Activated T-helper 17 cell treated with anti-CD3 and anti-CD28 coated beads, Interleukin-2, amount 50 U/mL, for 72 hours (primary cell): ENCODE measurements at places on chromosomes 2 and 18. TPM values are rescaled to one million over a fixed set of nuclear protein-coding genes. Genes with fewer than 3 reads are reported as not detected.

- no peak for ATAC-seq
These were observed 72.9 kb downstream of the PTRHD1 start for GRCh38 chr2:24720310-24720709.

- ATAC-seq, result no peak
These were observed 9.4 kb upstream of the CXCR4 start for GRCh38 chr2:136127356-136127755.

GRCh38 chr2:56522605-56523089 lies 338.9 kb downstream of the CCDC85A start:
- ATAC-seq, result no peak

DNA sequence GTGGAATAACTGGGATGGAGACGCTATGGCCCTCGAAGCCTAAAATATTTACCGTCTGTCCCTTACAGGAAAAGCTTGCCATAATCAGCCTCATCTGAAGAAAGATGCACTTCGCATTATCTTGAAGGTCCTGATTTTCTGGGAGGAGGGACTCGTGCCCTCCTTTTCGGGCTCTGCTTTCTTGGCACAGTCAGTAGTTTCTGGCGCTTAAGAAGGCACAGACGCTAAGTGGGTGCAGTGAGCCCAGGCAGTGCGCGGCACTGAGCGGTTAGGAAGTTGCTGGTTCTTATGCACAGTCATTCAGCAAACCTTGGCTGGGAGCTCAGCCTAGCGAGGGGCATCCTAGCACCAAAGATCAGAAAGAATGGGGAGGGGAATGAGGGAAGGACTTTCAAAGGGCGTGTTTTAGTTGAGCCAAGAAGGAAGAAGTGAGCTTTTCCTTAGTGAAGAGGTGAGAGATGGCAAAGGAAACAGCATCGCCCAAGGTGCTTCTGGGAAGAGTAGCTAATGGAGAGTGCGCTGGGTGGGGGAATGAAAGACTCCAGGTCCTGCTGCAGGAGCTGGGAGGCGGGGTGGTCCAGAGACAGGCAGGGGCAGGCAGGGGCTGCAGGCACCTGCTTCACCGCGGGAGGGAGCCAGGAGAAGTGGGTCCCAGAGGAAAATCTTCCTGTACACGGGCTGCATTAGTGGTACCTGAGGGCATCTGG lies 64.1 kb downstream of the ZCCHC2 start:
- ATAC-seq, result no peak

ARHGAP15 gene
- 93.3 TPM for total RNA-seq

BCL2 gene
- 95.4 TPM for total RNA-seq

- no peak for ATAC-seq
These were observed 40.2 kb upstream of the ZNF521 start for GRCh38 chr18:25392192-25392591.

HS6ST1 gene
- total RNA-seq, result 3.8 TPM

DNA sequence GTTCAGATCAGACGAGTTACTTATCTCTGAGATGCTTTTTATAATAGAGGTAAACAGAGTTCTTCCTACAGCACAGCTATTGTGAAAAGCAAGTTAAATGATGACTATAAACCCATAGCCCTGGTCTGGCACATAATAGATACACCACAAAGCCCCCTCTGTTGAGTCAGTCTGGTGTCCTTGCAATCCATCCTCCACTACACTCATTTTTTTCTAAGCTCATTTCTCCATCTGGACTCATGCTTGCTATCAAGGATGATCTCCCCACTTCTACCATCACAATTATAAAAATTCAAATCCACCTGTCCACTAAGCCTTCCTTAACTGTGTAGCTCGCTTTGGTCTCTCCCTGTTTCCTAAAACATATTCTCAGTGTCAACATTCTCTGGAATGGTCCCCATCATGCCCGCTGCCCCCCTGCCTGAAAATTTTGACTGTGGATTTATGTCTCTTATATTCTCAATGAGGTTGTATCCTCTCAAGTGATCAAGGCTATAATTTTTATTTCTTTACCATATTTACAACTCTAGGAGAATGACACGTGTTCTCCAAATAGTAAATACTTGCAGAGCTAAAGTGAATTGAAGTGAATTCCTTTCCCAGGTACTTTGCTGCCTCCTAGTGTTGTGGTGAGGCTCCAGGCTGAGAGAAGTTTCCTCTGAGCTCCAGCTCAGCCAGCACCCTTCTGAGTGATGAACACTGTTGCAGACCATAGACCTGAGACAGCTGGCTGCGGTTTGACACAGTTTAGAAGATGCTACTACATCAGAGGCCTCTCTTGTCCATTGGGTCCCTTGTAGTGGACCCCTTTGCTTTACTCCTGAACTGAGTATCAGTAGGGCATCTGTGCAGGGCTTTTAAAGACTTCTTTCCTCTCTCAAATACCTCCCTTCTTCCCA lies 108.7 kb downstream of the DPP10 start:
- ATAC-seq, result peak; percentile 26

DSC3 gene
- not detected for total RNA-seq

- ATAC-seq, result no peak
These were observed 86.4 kb downstream of the ARL4C start for GRCh38 chr2:234410526-234410925.

- ATAC-seq, result peak; percentile 89
These were observed 26.5 kb upstream of the IGFBP2 start for GRCh38 chr2:216606551-216607276.

DNA sequence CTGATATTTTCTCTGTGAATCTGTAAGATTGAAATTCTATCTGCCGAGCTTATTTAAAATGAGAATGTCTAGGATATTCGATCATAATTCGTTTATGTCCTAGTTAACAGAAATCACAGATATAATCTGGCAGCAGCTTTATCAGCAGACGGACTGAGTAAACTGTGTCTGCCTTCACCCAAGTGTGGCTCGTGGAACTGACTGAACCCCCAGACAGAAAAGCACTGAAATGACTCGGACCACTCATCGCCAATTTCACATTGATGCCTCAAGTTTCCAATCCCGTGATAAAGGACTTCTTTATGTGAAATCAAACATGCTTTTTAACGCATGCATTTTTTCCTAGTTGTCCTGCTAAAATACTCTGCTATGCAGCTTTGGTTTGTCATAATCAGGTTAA lies 15.9 kb downstream of the TNFRSF11A start:
- no peak for ATAC-seq

MOCOS gene
- 0.19 TPM for total RNA-seq

DNA sequence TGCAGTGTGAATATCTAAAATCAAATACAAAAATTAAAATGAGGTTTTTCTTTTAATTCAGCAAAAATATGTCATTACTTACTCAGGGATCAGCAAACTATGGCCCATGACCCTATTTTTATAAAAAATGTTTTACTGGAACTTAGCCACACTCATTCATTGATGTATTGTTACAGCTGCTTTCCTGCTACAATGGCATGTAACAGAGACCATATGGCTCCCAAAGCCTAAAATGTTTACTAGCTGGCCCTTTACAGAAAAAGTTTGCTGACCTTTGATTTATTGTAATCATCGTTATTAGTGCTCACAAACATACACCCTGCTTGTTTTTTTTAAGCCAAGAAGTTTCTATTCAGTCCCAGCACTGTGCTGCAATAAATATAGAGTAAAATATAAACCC lies 120.3 kb downstream of the PLA2R1 start:
- ATAC-seq, result no peak

DNA sequence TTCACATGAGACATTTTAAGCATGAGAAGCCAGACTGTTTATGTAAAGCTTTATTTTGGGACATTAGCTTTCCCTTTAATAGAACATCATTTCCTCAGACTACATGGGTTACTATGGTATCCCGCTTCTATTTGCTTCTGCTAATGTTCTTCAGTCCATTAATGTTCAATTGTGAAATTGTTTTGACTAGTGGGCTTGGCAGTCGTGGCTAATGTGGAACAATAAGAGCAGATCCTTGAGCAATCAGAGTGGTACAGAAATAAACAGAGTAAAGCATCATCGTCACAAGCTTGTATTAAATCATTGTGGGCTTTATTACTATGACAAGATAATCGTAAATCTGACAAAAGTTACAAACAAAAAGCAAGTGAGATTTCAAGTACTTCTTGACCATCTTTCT lies 60.2 kb downstream of the PDE1A start:
- ATAC-seq, result no peak

DNA sequence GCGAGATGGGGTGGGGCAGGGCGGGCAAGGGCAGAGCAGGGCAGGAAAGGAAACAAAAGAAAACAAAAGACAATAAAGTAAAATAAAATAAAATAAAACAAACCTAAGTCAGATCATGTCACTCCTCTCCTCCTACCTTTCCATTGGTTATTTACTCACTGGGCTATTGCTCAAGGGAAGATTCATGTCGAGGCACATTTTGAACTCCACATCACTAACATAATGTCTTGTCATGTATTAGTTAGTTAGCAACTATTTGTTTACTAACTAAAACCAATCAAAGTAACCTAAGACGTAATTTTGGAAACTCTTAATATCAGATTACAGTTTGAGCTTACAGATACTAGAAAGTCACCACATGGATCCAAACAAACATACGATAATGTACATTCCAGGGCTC lies 2.2 kb downstream of the C1D start:
- ATAC-seq, result no peak

FSIP2 gene
- 0.30 TPM for total RNA-seq

DNA sequence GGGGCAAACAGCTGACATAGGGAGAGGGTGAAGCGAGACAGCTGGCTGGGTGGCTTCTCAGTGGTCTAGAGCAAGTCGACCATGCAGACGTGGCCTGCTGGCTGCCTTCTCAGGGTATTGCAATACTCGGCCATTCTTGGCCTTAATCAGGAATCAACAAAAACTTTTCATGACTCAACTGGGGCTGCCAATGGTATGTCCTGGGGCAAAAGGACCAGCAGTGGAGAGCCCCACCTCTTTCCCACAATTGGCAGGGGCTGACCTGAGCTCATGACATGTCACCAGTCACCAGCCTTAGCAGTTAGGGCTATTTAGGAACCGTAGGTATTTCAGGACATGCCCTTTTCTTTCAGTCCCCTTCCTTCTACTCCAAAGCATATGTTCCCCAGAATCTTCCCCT lies 19.1 kb downstream of the PLA2R1 start:
- no peak for ATAC-seq

DNA sequence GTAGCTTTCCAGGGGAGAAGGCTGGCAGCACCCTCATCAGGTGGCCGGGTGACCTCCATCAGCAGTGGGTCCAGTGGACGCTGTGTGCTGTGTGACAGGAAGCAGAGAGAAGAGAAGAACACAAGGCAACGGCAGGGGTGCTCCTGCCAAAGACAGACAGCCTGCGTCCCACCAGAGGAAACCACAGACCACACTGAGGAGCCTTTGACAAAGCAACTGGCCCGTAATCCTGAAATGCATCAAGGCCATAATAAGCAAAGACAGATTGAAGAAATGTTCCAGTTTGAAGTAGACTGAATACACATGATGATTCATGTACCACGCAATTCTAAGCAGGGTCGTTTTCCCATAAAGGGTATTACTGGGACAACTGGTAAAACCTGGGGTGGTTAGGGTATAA lies 172.4 kb downstream of the FBXO15 start:
- peak; percentile 23 for ATAC-seq

DNA sequence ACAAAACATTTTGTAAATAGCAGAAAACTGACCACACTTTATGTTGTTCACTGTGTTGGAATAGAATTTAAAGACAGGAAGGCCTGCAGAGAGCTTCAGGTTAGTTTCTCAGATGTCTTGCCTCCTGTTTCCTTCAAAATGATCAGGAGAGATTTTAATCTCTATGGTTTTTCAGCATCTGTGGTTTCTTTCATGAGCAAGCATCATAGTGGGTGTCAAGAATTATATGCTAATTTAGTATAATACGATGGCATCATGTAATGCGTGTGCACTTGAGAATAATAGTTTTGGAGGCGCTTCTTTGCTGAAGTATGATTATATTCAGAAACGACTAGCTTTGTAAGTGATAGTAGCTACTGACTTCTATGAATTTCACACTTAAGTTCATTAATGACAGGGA lies 149.9 kb downstream of the PLCL1 start:
- peak; percentile 22 for ATAC-seq

SFT2D3 gene
- 2.9 TPM for total RNA-seq

GRCh38 chr2:46377666-46378560 lies 80.7 kb downstream of the EPAS1 start:
- no peak for ATAC-seq

AQP12B gene
- not detected for total RNA-seq

OXER1 gene
- 0.13 TPM for total RNA-seq

DNA sequence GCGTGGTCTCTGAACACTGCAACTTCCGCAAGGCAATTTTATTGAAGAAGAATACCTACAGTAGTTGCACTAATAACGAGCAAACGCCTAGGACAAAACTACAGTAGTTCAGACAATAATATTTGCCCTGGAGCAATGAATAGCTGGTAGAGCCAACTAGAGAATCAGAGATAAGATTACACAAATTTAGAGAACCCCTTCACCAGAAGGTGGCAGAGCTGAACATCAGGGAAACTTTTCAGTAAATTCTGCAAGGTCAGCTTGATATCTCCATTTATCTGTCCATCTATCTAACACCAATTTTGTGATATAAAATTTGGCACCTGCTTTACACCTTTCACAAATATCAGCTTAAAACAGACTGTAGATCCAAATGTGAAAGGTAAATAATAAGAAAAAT lies 43.8 kb downstream of the CDH19 start:
- ATAC-seq, result no peak

GRCh38 chr2:239330836-239331235 lies 70.0 kb downstream of the HDAC4 start:
- ATAC-seq, result no peak

GNLY gene
- total RNA-seq, result 10.6 TPM

ZSWIM2 gene
- not detected for total RNA-seq

GRCh38 chr2:127201452-127201851 lies 18.6 kb downstream of the CYP27C1 start:
- ATAC-seq, result no peak

DNA sequence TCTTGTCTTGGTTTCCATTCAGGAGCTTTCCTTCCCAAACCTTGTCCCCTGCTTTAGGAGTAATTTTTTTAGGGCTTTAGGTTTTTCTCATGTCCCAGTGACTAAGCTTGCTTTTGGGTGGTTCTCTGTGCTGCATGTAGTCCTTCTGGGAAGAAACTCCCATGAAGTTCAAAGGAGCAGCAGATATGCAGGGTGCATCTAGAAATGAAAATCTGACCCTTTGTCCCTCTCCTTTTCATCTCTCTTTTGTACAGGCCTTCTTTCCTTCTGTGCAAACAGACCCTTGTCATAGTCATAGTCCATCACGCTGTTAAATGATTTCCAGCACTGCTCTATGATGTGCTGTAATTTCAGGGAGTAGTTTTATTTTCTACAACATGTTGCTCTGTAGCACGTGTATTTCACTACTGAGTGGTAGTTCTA lies 20.4 kb downstream of the FMNL2 start:
- no peak for ATAC-seq

SNRPD1 gene
- 69.2 TPM for total RNA-seq

WIPF1 gene
- total RNA-seq, result 334 TPM

GRCh38 chr2:196226058-196226706 lies 54.8 kb upstream of the STK17B start:
- no peak for ATAC-seq

DNA sequence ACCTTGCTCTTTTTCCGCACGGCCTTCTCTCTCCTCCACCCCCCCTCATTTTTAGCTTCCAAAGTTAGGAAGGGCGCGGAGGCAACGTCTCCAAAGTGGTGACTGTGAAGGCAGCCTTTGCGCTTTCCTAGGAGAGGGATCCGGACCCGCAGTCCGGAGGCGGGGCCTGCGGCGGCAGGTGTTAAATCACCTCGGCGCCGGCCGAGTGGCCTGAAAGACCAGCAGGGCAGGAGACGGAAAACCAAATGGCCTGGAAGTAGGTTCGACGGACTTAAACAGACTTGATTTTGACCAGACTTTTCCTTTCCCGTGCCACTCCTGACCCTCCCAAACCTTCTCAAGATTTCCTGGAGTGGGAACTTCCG lies 615 bp downstream of the GORASP2 start:
- no peak for ATAC-seq

VAMP5 gene
- total RNA-seq, result 51.2 TPM

CHRND gene
- total RNA-seq, result not detected
